ENCODE measurements at places on chromosomes 2 and 18.

DNA sequence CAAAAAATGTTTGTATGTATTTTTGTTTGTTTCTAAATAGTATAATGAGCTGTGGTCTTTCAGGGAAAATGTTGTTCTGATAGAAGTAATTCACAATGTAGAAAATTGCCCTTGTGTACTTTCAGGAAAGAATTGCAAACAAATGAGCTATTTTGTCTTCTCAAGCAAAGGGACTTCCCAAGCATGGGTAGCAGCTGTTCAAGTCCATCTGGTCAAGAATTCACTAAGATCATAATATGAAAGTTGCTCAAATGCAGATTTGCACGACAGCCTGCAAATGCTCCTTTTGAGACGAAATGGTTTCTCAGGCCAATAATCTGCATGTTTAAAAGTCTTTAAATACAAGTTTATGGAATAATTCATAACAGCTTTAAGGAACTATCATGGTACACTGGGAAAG lies 51.9 kb upstream of the HNMT start:
- no peak for DNase-seq

DNA sequence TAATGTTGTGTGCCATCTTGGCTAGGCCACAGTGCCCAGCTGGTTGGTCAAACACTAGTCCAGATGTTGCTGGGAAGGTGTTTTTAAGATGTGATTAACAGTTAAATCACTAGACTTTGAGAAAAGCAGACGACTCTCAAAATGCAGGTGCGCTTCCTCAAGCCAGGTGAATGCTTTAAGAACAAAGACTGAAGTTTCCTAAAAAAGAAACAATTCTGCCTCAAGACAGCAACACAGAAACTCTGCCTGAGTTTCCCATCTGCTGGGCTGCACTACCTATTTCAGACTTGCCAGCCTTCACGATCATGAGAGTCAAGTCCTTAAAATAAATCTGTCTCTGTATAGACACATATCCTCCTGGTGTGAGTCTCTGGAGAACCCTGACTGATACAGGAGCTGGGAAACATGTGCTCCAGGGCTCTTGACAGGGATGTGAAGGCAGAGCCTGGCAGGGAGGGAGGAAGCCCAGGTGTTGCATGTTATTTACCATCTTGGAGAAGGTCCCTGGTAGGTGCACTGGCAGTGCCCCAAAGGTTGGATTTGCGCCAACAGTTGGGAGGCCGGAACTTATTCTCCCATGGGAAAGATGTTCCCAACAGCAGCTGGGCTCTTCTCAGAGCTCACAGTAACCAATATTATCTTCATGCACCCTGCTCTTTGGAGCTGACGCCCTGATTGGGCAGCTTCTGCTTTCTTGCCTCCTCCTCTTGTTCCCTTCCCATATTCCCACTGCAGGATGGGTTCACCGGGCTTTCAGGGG lies 43.9 kb downstream of the ST6GAL2 start:
- DNase-seq, result no peak

- DNase-seq, result no peak
Measured at GRCh38 chr2:66437691-66438497, 3.0 kb downstream of the MEIS1 start.

DNA sequence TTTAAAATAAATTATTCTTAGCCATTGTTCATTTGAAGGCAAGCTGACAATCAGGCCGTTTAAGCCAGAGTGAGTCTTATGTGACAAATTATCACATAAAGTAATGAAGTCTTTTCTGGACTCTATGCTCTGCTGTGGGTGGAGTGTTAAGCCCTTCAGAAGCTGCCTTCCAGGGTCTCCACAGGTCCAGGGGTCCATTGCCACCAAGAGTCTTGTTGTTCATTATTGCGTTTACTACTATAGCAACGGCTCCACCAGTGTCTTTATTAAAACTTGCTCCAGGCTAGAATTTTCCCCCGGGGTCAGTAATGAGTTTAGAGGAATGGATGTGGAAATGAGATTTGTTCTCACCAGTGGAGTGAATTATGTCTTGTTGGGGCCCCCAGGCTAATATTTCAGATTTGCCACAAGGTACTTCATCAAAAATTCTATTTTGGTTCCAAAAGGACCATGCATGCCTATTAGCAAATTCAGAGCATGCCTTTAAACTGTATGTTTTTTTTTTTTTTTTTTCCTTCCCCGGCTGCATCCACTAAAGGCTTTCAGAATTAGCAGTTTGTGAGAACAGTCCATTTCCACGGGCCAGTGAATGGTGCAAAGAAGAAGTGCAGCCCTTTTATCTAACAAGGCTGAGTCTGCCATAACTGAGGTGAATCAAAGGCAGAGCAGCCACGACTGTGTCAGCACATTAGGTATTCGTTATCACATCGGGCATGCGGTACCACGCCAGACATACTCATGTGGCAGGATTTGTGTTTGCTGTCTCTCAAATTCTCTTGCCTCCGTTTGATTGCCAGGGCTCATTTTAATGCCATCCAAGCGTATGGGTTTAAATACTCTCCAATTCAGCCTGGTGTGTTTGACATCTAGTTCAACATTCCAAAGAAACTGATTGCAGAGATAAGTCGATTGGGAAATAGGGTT lies 26.2 kb upstream of the LRRTM1 start:
- no peak for DNase-seq

DNA sequence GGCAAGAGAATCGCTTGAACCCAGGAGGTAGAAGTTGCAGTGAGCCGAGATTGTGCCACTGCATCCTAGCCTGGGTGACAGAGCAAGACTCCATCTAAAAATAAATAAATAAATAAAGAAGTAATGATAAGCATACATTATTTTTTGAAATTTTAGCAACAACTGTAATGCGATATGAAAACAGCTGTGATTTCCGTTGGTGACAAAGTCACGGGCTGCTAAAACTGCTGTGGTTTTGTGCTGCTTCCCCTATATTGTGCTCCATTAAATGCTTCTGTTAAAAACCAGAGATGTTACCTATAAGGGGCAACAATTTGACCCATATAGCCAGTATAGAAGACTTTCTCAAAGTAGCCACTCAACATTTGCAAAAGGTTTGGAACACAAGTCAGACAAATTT lies 8.3 kb downstream of the TRIM54 start:
- no peak for DNase-seq

GRCh38 chr2:186648130-186648529 lies 45.7 kb upstream of the FAM171B start:
- no peak for DNase-seq

DNA sequence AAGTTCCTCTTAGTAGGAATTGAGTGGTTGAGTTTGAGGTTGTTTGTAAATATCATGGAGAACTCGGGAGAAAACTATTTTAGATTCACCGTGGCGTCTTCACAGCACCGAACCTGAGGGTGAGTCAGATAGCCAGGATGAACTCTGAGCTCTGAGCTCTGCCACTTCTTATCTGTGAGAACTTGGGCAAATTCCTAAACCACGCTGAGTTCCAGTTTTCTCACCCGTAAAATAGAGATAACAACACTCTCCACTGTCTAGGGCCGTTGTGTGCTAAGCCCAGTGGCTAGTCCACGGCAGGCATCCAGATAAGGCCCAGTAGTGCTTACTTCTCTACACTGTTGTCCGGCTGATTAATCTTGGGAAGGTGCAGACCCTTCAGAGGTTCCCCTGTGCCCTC lies 7.0 kb downstream of the KIF5C start:
- no peak for DNase-seq
